ENCODE measurements at places on chromosomes 6 and 20.

- no peak for DNase-seq
Measured at GRCh38 chr6:24272148-24272547, 85.7 kb downstream of the DCDC2 start.

DNA sequence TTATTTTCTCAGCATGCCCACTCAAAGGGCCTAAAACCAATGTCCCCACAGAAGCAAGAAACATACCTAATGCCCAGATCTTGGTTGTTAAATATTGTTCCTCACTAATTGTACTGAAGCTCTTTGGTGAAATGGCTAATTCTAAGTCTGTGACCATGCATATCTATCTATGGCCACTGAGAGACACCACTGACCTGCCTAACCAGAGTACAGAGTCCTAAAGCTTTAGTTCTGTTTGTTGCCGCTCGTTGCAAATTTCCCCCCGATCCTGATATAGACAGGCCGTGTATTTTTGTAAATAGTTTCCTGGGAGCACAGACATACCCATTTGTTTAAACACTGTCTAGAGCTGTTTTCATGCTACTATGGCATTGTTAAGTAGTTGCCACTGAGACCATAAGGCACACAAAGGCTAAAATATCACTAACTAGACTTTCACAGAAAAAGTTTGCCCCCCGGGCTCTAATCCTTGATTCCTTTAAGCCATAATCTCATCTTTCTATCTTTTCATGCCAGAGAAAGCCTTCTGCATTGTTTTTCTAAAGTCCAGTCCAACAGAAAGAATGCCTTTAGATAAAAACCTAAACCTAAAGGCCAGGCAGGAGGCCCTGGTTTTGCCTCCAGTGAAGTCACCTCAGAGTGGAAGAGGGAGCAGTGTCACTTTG, 48.7 kb downstream of the DNAAF9 start:
- no peak for DNase-seq

DNA sequence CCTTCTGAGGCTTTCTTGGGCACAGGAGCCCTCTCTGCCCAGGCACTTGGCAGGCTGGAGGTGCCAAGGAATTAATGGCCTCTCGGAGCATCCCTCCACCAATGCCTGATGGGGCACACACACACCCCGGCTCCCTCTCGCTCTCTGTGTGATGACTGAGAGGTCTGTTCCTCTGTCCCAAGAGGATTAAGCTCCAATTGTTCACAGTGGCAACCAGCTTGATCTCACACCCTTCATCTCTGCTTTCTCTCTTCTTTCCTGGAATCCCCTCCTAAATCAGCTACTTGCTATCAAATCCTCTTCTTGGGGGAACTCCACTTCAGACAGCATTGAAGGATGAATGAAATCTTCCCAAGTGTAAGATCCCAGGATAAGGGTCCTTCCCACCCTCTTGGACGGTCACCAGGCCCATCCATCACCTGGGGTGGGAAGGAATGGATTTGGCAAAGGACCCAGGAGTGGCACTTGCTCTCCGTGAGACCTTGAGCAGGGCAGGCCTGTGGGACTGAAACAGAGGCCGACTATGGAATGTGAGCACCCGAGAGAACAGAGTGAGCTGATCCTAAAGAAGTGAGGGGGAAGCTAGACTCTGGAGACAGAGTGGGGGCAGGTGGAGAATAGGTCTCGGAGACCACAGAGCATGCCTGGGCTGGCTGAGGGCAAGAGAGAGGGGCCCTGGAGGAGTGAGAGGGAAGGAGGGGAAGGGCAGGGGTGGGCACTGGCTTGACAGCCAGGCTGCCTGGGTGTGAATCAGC, 93.6 kb downstream of the GRM4 start:
- no peak for DNase-seq

GRCh38 chr6:31710523-31711219, 4.0 kb downstream of the LY6G6F start:
- DNase-seq: no peak

DNA sequence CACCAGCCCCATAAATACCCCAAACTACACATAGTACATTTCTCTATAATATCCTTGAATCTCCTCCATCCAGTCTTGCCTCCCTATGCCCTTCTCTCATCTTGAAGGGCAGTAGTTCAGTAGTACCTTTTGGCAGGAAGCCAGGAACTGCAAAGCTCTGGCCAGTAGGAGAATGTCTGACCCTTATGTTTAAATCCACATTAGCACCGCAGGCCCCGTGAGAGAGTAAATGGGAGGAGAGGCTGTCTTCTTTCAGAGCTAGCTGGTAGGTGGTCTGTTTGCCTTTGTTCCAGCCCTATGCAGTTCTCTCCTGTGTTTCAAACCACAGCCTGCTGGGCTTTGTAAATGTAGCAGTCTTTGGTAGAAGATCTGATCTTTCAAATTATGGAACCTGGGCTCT, 690.7 kb downstream of the DOK5 start:
- DNase-seq: no peak

GRCh38 chr6:68038815-68039408, 596.2 kb upstream of the ADGRB3 start:
- DNase-seq: no peak

DNA sequence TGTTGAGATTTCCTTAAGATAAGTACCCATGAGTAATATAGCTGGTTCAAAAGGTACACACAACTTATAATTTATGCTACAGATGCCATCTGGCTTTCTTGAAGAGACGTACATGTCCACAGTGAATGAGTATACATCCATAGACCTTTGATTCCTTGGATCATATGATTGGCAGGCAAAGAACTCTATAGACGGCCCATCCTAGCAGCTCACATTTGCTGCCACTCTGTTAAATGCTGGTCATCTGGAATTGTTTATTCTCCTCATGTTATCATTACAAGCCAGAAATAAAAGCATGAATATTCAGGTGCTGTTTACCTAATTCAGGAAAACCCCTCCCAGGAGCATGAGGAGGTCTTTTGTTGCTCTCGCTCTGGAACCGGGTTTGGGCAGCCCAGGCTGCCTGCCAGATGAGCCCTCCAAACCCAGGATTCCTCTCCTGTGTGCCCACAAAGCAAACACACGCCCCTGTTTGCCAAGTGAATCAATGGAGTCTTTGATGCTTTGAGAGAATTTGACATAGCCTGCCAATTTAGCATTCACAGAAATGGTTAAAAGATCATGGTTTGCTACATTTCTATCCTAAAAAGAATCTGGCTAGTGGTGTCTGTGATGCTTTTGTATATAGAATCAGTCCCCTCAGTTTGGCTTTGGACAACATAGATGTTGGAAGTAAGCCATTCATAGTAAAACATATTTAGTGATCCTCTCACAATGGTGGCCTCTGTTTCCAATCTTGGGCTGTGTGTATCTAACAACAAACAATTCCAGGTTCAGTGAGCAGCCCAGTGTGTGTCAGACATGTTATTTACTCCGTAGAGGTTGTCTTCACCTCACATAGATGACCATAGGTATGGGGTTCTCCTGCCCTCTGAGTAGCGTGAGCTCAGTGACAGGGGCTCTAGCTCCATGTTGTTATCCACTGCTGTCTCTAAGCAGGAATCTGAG, 17.5 kb upstream of the PLCG1 start:
- DNase-seq: no peak

- DNase-seq: no peak
Measured at GRCh38 chr20:50273601-50274491, 83.2 kb downstream of the CEBPB start.

DNA sequence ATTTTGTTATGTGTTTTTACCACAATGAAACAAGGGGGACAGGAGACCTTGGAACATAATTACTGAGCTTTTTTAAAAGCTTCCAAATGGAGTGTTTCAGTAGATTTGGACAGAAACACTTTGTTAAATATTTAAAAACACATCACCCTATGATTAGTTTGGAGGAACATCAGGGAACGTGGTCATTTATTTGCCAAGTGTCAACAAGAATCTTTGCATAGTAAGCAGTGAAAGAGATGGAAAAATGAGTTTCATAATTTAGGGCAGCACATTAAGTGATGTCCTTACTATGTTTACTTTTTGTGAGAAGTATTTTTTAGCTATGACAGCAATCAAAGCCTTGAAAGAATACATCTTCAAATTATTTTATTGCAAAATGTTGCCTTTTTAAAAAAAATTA, 82.6 kb downstream of the PROKR2 start:
- DNase-seq: no peak

GRCh38 chr20:50915424-50915823, 15.8 kb downstream of the ADNP start:
- no peak for DNase-seq

DNA sequence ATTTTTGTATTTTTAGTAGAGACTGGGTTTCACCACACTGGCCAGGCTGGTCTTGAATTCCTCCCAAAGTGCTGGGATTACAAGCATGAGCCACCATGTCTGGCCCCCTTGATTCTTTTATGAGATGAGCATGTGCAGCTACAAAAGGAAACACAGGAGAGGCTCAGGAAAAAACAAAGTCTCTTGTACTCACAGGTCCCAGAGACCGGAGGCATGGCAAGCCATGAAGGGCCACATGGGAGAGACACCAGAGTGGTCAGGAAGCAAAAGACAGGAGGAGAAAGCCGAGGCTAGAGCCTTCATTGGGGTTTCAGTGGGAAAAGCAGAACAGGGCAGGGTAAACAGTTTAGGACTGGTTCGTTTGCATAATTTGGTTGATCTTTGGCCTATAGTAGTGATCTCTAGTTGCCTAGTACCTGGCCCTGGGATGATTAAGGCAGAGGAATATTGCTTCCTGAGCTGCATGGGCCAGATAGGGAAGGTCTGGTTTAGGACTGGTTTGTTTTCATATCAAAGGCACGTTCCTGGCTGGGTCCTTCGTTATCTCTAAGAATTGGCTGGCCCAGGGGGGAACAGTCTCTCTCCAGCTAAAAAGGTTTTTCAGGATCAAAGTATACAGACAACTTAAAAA, 48.2 kb upstream of the PRND start:
- DNase-seq: no peak

DNA sequence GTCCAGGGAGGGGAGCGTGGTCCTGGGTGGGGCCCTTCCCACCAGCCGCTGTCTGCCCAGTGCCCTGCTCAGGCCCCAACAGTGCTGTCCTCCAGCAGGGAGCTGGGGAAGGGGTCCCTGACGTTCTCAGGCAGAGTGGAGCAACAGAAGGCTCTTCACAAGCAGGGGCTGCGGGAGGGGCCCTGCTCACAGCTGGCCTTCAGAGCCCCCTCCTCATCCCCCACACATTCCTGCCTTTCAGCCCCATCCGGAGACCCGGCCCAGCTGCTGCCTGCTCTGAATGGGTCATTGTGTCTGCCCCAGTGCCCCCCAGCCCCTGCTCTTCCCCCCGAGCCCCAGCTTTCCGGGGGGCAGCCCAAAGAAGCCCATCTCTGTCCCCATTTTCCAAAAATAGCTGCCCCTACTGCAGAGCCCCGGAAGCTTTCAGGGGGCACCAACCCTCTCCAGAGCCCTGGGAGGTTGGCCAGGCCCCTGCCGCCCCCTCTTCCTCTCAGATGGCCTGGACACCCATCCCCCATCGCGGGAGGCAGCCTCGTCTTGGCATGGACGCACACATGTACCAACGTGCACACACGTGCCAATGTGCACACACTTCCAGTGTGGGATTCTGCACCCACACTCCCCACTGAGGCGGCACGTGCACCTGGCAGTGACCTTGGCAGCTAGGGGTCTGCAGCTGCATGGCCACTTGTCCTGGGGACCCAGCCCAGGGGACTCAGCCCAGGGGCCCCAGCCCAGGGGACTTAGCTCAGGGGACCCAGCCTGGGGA, 3.7 kb downstream of the COL20A1 start:
- no peak for DNase-seq

- no peak for DNase-seq
Measured at GRCh38 chr6:43772681-43773049, 2.7 kb downstream of the VEGFA start.

- DNase-seq: no peak
Measured at GRCh38 chr6:35585658-35586057, 73.0 kb upstream of the TULP1 start.

GRCh38 chr20:61049684-61050083, 202.4 kb upstream of the CDH4 start:
- DNase-seq: no peak

DNA sequence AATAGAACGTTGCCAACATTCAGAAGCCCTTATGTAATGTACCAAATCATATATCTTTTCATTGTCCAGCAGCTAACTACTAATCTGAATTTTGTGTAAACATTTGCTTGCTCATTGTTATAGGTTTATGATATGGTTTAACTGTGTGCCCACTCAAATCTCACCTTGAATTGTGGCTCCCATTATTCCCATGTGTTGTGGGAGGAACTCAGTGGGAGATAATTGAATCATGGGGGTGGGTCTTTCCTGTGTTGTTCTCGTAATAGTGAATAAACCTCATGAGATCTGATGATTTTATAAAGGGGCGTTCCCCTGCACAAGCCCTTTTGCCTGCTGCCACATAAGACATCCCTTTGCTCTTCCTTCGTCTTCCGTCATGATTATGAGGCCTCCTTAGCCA, 91.9 kb upstream of the CLVS2 start:
- no peak for DNase-seq

- DNase-seq: no peak
Measured at GRCh38 chr6:40674170-40674569, 87.0 kb upstream of the LRFN2 start.

DNA sequence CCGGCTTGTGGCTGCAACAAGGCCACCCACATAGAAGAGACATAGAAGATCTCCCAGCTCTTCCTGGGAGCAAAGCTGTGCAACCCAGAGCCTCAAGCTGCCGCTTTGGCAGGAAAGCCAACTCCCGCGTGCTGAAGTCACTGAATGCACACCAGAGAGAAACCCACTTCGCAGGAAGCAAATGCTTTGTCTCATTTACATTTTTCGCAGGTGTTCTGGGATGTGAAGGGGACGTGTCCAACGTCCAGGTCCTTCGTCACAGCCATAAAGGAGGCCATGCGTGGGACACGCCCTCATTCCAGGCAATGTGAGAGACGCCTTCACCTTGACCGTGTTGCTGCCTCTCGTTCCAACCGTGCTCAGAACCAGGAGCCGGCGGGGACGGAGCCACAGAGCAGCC, 24.4 kb downstream of the KCNQ2 start:
- DNase-seq: no peak

- no peak for DNase-seq
Measured at GRCh38 chr20:62219101-62219991, 732 bp downstream of the HRH3 start.

DNA sequence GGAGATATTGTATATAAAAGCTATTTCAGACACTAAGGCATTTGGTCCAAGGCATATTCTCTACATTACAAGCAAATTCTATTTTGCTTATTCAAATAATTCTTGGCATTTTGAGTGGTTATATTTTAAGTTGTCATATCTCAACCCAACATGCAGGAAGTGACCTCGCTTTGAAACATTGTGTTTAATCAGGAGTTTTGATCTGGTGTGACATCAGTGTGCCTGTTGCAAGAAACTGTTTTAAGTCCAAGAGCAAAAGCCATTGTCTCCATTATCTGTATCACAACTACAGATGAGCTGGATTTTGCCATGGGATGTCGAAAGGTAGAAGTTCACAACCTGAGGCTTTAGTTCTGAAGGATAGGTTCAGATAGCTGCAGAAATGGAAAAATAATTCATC, 509.9 kb upstream of the ID4 start:
- DNase-seq: no peak

GRCh38 chr20:35893942-35894341, 60.4 kb downstream of the SCAND1 start:
- no peak for DNase-seq

Measured in activated CD8-positive, alpha-beta memory T cell treated with anti-CD3 and anti-CD28 coated beads for 1 hour (primary cell).